HFF-Myc (cell line): ENCODE measurements at places on chromosomes 16 and 17.

DNA sequence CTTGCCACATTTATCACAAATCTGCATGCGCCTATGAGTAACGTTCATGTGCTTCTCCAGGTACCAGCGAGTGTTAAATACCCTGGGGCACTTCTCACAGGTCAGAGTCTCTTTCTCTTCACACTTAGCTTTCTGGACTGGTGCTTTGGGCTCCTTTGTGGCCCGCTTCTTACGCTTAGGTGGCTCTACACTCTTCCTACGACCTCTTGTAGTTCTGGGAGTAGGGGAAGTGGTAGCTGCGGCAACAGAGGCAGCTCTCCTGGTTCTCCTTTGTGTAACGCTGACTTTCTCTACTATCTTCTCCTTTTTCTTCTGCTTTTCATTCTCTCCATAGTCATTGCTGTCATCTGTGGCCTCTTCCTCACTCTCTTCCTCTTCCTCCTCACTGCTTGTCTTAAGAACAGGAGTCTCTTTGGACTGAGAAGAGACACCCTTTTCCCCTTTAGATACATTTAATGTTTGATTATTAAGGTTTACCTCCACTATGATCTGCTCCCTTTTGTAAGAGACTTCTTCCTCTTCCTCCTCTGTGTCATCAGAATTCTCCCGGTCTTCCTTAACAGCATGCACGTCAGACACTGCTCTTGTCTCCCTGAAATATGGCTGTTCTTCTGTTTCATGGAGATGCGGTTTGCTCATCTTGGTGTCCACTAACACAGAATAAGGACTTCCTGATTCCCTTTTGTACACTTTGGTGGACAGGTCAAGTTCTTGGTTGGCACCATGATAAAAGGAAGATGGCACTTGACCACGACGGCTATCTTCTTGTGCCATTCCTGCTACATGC lies 45.0 kb downstream of the ZNF652 start:
- no peak for DNase-seq

- no peak for DNase-seq
Measured at GRCh38 chr16:80664786-80665185, 124.0 kb downstream of the DYNLRB2 start.

DNA sequence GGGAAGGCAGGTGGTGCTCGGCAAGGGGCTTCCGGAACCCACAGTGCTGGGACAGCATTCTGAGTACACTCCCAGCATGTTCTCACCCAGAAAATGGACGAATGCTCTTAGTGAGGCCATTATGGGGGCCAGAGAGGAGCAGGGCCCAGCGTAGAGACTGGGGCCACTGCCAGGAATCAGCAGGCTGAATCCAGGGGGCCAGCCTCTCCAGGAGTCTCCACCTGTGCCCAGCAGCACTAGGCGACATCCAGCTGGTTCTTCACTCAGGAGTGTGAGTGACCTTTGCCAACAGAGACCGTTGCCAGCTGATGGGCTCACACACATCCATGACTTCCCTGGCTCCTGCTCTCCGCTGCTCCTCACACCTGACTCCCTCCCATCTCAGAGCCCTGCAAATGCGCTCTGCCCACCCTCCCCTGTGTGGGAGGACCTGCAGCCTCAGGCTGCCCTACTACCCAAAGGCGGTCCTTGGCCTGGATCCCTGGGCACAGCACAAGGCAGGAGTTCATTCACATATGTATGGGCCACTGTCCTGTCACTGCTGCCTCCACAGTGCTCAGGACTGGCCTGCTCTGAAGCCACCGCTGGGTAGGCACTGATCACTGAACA lies 5.1 kb downstream of the RHBDF1 start:
- DNase-seq = no peak

DNA sequence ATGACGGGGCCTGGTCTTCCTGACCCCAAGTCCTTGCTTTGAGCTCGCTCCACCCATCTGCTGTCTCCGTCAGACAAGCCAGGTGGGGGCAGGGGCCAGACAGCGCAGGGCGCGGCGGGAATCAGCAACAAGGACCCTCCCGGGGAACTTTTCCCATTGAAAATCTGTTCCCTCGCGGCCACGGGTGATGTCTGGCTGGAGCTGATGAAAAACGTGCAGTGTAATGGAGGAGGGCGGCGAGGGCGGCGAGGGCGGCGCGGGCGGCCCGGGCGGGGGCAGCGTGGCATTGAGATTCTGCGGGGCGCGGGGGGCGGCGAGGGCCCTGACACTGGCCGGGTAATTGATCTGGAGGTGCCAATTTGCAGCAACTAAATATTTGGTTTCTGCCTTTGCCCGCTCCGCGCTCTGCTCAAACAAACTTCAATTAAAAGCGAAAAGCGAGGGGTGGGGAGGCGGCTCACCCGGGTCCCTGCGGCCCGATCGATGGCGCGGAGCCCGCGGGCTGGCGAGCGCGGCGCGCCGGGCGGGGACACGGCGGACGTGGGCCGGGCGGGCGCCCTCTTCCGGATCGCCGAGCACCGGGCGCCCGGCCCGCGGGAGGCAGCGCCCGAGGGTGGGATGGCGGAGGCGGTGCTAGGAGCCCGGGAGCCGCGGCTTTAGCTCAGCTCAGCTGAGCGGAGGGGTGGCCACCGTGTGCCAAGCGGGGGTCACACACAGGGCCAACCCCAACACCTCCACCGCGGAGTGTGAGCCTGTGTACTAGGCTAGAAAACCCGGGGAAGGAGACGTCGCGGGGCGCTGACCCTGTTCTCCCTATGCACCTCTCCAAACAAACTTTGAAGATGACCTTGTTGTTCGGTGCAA lies 32.4 kb downstream of the DCAKD start:
- no peak for DNase-seq

- DNase-seq = no peak
Measured at GRCh38 chr17:34241062-34241461, 14.0 kb upstream of the CCL2 start.

- no peak for DNase-seq
Measured at GRCh38 chr16:10846213-10846998, 27.8 kb upstream of the TVP23A start.

- no peak for DNase-seq
Measured at GRCh38 chr17:42180411-42180921, 476 bp downstream of the KCNH4 start.

GRCh38 chr17:75371339-75371738 lies 34.1 kb downstream of the GRB2 start:
- DNase-seq = no peak

DNA sequence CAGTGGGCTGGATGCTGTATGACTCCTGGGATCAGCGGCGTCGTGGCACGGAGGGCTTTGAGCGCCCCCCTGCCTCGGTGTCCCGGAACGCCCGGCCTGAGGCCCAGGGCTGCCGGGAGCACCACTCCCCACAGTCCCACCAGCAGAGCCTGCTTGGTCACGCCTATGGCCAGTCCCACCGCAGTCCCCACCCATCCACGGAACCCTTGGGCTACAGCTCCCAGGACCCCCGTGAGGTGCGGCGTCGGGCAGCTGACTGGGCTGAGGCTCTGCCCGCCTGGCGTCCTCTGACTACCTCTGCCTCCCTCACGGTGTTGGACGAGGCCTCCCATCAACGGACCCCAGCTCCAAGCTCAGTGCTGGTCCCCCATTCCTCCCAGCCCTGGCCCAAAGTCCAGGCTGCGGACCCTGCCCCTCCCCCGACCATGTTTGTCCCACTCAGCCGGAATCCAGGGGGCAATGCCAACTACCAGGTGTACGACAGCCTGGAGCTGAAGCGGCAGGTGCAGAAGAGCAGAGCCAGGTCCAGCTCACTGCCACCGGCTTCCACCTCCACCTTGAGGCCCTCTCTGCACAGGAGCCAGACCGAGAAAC lies 1.6 kb downstream of the SPEM2 start:
- DNase-seq = no peak

DNA sequence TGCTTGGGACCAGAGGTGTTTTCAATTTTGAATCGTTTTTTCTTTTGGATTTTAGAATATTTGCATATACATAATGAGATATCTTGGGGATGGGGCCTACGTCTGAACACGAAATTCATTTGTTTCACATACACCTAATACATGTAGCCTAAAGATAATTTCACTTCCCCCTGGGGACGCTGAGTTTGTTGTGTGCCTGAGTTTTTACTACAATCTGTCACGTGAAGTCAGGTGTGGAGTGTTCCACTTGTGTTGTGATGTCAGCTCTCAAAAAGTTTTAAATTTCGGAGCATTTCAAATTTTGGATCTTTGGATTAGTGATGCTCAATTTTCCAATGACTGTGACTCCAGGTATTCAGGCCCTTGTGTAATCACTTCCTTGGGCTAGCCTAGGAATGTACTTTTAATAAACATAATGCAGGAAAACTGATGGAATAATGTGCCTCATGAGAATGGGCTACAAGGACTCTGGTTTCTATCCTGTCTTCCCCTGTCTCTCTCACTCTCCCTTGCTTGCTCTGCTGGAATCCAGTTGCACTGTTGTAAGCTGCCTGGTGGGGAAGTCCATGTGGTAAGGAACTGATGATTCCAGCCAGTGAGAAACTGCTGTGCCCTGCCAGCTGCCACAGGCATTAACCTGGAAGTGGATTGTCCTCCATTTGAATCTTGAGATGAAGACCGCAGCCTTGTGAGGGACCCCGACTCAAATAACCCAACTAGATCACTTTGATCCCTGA lies 403.8 kb downstream of the SHISA9 start:
- no peak for DNase-seq

- no peak for DNase-seq
Measured at GRCh38 chr17:16086957-16087356, 87.3 kb downstream of the TTC19 start.

GRCh38 chr17:16937431-16937830 lies 34.5 kb downstream of the TNFRSF13B start:
- DNase-seq = no peak

DNA sequence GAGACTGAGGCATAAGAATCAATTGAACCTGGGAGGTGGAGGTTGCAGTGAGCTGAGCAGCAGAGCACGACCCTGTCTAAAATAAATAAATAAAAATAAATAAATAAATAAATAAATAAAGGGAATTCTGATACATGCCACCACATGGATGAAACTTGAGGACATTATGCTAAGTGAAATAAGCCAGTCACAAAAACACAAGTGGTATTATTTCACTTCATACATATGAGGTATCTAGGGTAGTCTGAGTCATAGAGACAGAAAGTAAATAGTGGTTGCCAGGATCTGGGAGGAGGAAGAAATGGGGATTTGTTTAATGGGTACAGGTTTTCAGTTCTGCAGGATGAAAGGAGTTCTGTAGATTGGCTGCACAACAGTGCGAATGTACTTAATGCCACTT lies 16.3 kb downstream of the PIPOX start:
- peak; percentile 25 for DNase-seq

DNA sequence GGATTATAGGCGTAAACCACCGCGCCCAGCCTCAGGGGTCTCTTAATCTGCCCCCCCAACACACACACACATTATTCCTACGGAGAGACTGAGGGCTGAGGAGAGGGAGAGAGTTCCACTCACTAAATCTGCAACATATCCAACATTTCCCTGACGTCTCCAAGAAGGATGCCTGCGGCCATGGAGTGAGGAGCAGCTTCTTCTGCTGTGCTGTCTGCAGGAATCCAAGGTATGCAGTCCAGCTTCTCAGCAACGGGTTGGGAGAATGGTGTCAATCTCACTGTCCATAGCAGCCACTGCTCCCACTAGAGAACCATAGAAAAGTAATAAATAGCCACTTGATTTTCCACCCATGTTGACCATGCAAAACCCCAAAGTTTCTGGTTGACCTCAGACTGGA lies 5.1 kb upstream of the PLXDC1 start:
- no peak for DNase-seq

DNA sequence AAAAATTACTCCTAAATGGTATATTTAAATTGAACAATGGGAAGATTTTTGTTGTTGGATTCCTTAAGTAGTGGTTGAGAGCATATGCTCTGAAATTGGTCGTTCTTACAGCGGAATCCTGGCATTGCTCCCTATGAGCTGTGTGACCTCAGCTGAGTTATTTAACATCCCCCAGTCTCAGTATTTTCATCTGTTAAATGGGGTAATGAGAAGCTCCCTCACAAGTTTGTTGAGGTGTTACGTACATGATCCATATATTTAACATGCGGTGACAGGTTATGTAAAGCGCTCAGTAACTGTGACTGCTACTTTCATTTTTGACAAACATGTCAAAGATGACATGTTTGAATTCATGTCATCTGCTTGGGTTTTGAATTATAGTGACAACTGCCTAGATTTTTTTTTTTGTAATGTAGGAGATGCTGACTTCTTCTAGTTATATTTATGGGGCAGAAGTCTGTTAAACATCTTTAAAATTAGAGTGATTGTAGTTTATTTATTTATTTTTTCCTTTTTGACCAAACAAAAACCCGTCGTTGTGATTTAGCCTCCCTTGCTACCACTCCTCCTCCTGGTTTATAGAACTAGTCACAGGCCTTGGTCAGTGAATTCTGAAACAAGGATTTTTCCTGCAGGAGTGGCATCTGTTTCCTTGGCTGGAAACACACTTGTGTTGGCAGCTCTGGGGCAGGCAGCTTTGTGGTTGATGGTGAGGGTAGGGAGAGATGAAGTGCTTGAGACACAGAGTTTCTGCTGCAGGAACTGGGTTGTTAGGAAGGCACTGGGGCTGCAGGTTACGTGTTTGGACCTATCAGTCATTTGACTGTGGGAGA lies 268.8 kb downstream of the SNX29 start:
- DNase-seq = no peak

DNA sequence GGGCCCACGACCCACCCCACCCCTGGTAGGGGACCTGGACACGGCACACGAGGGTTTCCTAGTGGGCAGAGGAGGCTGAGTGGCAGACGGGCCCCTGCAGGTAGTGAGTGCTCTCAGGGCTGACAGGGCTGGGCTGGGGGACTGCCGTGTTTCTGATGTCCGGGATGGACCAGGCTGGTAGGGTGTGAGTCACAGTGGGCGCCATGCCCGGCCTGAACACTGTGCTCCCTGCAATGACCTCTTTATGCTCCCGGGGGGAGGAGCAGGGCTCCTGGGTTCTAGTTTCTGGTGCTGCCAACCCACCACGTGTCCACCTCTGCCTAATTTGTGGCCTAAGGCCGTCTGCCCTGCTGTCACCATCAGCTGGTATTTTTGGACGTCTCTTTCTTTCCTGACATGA lies 26.3 kb downstream of the ARHGAP23 start:
- no peak for DNase-seq

DNA sequence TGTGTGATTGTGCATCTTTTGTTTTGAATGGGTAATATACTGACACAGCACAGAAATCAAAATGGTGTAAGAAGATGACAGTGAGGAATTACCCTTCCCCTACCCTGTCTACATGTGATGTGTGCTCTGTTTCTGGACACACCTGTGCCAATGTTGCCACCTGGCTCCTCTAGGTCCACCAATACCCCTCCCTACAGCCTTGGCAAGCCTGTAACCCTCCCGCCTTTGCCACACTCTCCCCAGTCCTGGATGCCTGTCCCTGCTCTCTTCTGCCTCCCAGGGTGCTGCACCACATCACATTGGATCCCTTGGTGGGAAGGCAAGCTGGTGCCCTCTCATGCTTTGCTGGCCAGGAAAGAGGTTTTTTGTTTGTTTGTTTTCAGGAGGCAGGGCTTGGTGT lies 289.5 kb upstream of the N4BP1 start:
- DNase-seq = no peak

- DNase-seq = no peak
Measured at GRCh38 chr16:25713785-25714570, 22.2 kb downstream of the HS3ST4 start.

GRCh38 chr17:31413081-31413799 lies 21.8 kb downstream of the RAB11FIP4 start:
- no peak for DNase-seq
